Thyroid gland (tissue), 4 donors: ENCODE measurements at places on chromosomes 2 and 18. TPM values are rescaled to one million over a fixed set of nuclear protein-coding genes. Genes with fewer than 3 reads are reported as not detected.

GPR35 gene
- 1.7 TPM for total RNA-seq

DNA sequence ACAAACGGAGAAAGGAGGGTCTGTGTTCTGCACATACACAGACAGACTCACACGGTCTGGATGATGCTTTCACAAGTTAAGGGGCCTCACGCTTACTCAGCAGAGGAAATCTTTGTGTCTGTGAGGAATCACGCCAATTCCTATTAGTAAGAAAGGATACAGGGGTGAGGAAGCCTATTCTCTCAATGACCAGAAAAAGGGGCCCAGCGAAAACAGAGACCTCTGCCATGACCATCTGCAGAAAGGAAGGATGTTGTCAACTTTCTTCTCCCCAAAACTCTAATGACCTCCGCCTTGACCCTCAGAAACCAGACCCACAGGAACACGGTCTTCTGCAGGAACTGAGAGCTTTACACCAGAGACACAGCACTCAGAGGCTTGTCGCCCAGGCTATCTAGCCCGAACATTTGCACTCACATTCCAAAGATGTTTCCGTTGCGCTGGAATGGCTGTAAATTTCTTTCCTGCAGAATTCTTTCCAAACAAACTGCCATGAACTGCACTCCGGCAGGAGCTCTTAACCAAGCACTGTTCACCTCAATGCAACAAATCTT lies 186.3 kb downstream of the TCF4 start:
- no peaks in the 10 kb centered on the region for H3K27me3 ChIP-seq
- peak; percentile 19 for DNase-seq
- peak overlapping the region; percentile 14 for H3K27ac ChIP-seq
- peaks cover 9% of the 10 kb centered on the region for H3K4me1 ChIP-seq

SIX3 gene
- total RNA-seq = not detected

- no peaks in the 10 kb centered on the region for H3K36me3 ChIP-seq
- no peak for DNase-seq
- no peak overlapping the region for H3K27ac ChIP-seq
- H3K4me3 ChIP-seq = no peak overlapping the region
- H3K27me3 ChIP-seq = no peaks in the 10 kb centered on the region
- no peaks in the 10 kb centered on the region for H3K4me1 ChIP-seq
These were observed 1293.2 kb upstream of the FAM98A start for GRCh38 chr2:34892256-34892655.

DNA sequence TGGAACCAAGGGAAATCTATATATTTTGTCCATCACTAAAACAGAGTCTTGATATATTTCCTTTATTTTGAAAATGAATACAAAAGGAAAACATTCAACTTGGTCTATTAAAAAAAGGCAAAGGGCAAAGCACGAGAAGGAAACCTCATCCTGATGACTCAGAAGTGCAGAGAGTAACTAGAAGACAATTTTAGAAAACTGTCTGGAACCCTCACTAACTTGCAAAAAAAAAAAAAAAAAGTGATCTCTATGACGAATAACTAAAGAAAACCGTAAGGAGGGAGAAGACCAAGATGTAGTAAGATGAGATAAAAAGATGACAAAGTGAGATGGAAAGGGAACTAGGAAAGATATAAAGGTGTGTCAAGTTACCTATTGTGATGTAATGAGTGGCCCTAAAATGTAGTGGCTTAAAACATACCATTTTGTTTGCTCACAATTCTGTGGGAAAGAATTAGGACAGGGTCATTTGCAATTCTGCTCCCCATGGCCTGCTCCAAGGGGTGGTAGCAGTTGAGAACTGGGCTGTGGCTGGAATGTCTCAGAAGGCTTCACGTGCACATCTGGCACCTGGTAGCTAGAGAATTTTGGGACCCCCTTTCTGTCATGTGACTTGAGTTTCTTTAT lies 303.0 kb downstream of the DYSF start:
- no peak overlapping the region for H3K27ac ChIP-seq
- H3K4me3 ChIP-seq = no peak overlapping the region
- no peak for DNase-seq
- no peaks in the 10 kb centered on the region for H3K4me1 ChIP-seq
- no peaks in the 10 kb centered on the region for H3K36me3 ChIP-seq
- no peaks in the 10 kb centered on the region for H3K27me3 ChIP-seq

DNA sequence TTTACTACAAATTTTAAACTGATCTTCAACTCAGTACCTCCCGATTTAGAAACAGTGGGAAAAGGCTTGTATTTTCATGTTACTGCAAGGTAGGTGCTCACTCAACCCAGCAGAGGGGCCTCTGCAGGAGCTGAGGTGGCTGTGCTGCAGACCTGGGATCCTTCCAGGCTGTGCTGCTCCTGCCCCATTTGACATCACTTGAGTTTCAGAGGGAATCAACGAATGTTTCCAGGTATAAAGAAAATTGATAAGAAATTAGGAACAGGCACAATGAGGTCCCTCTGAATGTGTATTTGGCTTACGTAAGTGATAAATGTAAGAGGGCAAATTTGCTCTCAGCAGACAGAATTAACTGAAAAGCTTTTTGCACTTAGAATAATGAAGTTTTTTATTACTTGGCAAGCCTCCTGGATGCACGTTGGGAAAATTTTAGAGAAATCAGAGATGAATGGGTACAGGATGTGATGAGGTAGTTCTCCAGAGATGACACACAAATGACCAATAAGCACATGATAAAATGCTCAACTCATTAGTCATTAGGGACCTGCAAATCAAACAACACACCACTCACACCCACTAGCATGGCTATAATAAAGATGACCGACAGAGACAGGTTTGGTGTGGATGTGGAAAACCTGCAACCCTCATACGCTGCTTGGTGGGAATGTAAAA lies 114.0 kb downstream of the NOL10 start:
- no peak for DNase-seq
- H3K36me3 ChIP-seq = peaks cover 15% of the 10 kb centered on the region
- no peaks in the 10 kb centered on the region for H3K27me3 ChIP-seq
- H3K4me1 ChIP-seq = peaks cover 8% of the 10 kb centered on the region

GRCh38 chr2:233976087-233976486 lies 58.9 kb downstream of the TRPM8 start:
- no peaks in the 10 kb centered on the region for H3K36me3 ChIP-seq
- H3K27me3 ChIP-seq = no peaks in the 10 kb centered on the region
- H3K27ac ChIP-seq = no peak overlapping the region
- H3K4me3 ChIP-seq = no peak overlapping the region
